ENCODE measurements at places on chromosomes 6 and 20.

DNA sequence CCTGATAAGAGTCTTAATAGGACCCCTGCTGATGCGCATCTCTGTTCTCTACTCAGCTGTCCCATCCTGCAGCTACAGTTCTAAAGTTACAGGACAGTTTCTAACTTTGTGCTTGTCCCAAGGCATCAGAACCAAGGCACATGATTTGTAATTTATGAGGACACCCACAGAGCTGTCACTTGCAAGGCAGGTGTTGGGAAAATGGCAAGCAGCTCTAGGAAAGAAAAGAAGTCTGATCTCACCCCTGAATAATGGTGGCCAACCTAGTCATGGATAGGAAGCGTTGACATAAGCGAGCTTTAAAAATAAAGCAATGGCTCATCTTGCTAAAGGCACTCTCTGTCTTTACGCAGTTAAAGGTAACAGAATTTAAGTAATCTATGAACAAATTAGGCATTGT is 127.6 kb upstream of the VGLL2 start:
- no peak for DNase-seq

DNA sequence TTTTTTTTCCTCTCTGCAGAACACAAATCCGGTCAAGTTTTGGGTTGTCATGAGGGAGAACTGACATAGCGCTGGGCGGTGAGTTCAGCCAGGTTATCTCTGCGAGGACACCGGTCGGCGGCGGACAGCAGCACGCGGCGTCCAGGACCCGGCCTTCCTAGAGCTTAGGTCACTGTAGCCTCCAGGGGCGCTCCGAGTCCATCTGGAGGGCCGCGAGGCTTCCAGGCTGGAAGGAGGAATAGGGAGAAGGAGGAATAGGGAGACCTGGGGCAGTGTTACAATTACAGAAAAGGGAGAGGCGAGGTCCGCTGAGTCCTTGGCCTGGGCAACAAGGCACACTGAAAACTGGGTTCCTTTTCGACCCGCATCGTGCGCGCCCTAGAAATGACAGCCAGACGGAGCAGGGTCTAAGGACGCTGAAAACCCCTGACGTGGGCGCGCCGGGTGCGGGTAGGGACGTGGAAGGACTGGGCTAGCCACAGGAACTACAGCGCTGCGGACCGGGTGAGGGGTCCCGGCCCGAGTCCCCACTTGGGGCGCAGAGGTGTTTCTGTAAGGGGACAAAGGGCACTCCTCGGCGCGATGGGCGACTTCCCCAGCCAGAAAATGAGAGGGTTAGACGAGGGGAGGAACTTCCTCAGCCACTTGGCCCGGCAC is 536 bp upstream of the FNDC1 start:
- peak; percentile 42 for DNase-seq

GRCh38 chr6:127634178-127634577 is 57.2 kb downstream of the C6orf58 start:
- DNase-seq, result no peak

DNA sequence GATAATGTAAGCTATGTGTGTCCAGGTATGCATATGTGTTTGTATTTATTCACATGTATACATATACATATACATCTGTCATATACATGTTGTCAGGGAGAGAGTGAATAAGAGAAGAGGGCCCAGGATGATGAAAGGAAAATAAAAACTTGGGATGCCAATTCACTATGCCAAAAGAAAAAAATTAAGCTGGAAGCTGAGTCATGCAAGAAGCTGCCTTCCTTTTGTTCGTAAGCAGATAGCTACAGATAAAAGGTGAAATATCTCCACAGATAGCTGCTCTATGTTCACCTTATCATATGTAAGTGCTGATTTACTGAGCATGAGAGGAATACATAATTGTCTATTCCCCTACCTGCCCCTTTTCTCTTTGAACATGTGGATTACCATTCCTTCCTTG is 579.9 kb downstream of the EPM2A start:
- no peak for DNase-seq

- no peak for DNase-seq
Measured at GRCh38 chr6:84095156-84095555, 61.6 kb downstream of the MRAP2 start.

- DNase-seq, result no peak
Measured at GRCh38 chr6:154536999-154537398, 26.5 kb upstream of the CNKSR3 start.

DNA sequence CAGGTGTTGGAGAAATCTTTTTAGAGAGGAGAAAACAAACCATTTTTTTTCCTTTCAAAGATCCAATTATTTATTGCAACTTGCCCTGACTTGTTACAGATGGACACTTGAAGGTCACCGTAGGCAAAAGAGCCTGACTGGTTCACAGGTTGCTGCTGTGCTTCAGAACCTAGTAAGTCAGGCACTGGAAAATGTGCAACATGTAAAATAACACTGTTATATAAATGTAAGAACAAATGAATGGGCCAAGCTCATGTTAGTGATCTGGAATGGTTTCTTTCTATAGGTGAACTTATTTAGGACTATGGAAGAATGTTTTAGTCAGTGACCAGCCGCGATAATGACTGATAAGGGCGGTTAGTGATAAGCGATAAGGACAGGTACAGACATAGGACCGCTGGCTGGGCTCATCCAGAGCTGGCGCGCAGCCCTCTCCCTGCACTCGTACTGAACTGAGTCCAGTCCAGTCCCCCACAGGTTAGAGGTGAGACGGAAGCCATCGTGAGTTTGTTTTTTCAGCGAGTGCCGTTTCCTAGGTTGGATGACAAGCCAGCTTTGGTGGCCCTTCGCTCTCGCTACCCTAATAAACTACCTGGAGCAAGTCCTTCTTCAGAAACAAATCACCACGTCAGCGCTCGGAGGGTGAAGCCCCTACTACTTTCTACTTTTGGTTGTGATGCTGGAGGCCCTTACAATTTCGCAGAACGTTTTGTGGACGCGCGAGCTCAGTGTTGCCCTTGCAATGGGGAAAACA is 94.4 kb upstream of the PRDM1 start:
- peak; percentile 9 for DNase-seq

GRCh38 chr20:63497946-63498935 is 642 bp downstream of the EEF1A2 start:
- no peak for DNase-seq

GRCh38 chr20:9441948-9442347 is 72.4 kb upstream of the LAMP5 start:
- DNase-seq, result no peak

DNA sequence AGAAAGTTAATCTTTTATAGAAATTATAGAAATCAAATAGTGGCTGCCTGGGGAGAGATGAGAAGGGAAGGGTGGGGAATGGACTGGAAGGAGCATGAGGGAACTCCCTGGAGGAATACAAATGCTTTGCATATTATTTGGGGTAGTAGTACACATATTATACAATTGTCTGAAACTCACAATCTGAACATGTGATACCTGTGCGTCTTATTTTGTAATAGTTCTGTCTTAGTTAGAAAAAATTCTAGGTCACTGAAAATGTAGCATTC is 30.7 kb upstream of the SPTLC3 start:
- DNase-seq, result no peak

DNA sequence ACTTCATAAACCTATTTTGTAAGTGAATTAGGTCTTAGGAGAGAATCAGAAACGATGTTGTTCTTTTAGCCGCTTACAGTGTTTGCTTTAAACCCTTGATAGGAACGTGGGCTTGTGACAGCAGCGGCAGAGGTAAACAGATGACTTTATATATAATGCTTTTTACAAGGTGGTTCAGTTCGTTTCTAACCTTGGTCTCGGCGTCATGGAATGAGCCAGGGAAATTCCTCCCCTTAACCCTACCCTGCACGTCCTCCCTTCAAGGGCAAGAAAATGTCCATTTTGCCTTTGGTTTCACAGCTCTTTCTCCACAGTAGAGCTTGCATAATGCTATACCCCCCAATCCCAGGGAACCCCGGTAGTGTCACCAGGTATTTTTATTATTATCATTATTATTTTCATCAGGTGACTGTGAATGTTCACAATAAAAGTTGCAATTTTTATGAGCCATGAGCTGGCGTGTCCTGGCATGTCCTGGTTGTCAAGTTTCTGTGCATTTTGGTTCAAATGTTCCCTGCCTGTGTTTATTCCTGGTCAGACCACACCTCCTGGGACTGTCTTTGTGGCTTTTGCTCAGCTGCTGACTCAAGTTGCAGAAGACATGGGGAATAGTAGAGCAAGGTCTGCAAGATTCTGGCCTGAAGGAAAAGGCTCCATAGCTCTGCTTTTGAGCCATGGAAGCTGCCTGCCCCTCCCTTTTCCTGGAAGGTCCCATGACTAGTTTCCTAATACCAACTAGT is 112.8 kb upstream of the BMP2 start:
- DNase-seq, result no peak

GRCh38 chr20:47663354-47664067 is 121.8 kb downstream of the SULF2 start:
- DNase-seq, result peak; percentile 79

GRCh38 chr20:46715292-46715756 is 5.9 kb downstream of the SLC2A10 start:
- no peak for DNase-seq

DNA sequence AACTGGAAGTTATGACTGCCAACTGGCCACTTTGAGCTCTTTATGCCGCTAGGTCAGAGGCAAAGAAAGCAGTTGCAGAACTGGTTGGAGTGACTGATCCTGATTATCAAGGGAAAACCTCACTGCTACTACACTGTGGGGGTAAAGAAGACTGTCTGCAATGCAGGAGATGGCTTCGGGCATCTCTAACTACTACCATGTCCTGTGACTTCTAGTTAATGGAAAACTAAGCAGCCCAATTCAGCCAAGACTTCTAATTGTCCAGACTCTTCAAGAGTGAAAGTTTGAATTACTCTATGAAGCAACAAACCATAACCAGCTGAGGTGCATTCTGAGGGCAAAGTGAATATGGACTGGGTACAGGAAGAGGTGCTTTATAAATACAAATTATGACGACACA is 773.6 kb upstream of the SLC35B3 start:
- no peak for DNase-seq

DNA sequence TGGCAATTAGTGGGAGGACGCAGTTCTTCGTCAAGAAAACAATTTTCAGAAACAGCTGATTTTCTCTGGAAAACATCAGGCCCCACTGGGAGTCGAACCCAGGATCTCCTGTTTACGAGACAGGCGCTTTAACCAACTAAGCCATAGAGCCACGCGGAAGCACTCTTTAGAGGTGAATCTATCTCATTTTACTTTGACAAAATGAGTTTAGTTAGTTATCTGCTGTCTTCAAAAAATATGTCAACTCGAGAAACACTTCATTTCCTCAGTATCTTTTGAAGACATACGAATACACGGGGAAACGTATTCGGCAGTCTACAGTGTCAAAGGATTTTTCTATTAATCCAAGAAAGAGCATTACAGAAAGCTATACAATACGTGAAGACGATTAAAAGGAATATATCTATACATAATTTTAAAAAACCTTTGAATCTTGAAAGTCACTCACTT is 26.7 kb downstream of the GPX6 start:
- peak; percentile 67 for DNase-seq

DNA sequence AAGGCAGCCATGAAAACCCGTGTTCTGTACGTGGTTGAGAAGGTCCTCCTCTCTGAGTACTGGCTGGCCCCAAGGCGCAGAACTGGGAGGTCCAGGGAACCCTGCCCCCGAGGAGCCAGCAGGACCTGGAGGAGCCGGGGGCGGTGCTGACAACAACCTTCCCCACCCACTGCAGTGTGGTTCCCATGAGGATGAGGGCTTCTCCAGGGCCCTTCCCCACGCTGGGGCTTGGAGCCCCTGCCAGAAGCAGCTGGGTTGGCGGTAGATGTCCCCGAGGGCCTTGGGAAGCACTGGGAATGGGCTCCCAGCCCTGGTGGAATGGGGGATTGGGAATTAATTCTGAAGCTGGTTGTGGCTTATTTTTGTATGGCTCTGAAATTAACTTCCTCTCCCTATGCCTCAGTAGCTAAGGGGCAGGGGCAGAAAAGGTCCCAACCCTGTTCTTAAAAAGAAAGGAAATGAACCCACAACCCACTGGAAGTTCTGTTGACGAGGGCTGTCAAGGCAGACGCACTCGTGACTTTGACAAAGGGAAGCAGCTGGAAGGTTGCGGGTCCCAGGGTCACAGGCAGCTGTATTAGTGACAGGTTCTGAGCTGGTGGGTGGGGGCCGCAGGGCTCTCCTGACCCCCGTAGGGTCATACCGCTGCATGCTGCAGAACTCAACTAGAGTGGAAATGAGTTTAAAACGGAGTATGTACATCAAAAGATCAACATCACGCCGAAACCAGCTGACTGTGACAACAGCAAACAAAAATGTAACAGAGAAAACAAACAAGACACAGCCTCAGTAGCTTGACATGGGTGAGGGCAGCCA is 13.9 kb upstream of the HELZ2 start:
- DNase-seq, result no peak

All from endothelial cell of umbilical vein (primary cell).